NCI-H187 treated with DMSO at 0.1 percent for 48 hours (cell line): ENCODE measurements at places on chromosomes 12 and 14.
A peak's percentile ranks its signal among the peaks of the same experiment; 100 is the strongest.

DNA sequence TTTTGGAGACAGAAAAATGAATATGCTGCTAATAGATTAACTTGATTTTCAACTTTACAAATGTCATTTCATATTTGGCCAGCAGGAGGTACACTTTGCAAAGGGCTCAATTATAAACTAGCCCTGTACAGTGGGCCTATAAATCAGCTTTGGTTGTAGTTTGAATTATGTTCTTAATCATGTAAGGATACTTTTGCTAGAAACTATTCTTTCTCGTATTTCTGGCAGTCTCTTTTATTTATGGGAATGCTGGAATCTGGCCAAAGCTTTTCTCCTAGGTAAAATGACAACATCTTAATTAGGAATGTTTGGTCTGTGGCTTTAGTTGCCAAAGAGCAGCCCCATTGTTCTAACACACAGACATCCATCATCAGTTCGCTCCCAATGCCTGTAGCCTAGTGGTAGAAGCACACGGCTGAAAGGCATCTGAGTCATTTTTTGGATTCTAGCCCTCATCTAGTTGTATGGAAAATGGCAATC, 1322.3 kb upstream of the SEL1L start:
- DNase-seq, result no peak

DNA sequence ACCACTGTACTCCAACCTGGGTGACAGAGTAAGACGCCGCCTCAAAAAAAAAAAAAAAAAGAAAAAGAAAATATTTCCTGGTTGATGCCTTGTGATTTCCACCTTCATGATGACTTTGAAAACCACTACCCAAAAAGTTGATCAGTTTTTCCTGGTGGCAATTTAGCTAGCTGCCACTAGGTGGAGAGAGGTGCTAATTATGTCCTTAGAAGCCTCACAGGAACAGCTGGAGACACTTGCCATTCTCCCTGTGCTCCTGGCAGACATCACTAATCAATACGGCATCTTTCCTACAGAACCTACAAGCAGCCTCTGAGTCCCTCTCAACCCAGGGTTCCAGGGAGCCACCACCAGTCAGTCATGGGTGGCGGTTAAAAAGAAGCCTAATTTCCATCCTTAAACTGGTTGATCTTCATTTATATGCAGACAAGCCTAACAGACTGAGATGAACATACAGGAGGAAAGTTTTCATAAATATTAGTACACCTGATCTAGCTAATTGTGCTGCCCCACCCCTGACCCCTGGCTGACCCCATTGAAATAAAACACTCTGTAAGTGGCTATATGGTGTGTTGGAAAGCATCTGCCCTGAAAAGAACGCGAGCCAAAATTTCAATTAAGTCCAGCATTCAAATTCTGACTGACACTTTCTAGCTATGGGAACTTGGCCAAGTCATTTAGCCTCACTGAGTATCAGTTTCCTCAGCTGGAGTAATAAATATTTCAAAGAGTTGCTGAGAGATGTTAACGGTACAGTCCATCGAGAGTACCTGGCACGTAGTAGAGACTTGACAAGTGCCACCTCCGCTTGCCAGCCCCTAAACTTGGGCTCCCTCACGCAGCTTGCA, 6.2 kb upstream of the OAS1 start:
- DNase-seq, result no peak

GRCh38 chr12:51082561-51083125, 753 bp downstream of the CSRNP2 start:
- no peak for DNase-seq

GRCh38 chr14:86203843-86204242, 673.9 kb downstream of the FLRT2 start:
- DNase-seq, result no peak

GRCh38 chr14:96281486-96281885, 25.5 kb downstream of the BDKRB1 start:
- DNase-seq, result no peak

- DNase-seq, result no peak
These were observed 4.5 kb downstream of the USP30 start for GRCh38 chr12:109056891-109057290.

- DNase-seq, result no peak
These were observed 6.3 kb downstream of the GON7 start for GRCh38 chr14:93200553-93200952.

DNA sequence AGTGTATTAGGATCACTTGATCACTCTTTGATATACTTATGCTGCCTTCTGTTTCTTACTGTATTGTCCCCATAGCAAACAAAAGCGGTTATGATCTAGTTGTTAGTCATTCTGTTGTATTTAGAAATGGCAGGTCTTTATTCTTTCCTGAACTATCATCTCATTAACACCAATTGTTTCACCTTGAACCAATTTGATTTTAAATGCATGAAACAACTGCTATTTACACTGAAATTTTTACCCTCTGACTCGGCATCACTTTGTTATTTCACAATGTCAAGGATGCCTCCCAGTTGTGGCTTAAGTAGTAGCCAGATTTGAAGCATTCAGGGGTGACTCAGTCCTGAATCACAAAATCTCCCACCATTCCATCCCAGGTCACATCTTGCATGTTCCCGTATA, 303.5 kb downstream of the EGLN3 start:
- no peak for DNase-seq

- no peak for DNase-seq
These were observed 29.5 kb downstream of the AREL1 start for GRCh38 chr14:74683406-74683805.

- DNase-seq, result no peak
These were observed 58.7 kb downstream of the ST8SIA1 start for GRCh38 chr12:22275843-22276242.

GRCh38 chr12:108985750-108986149, 35.1 kb downstream of the SVOP start:
- no peak for DNase-seq

- DNase-seq, result no peak
These were observed 7.5 kb downstream of the VTI1B start for GRCh38 chr14:67666750-67667449.

DNA sequence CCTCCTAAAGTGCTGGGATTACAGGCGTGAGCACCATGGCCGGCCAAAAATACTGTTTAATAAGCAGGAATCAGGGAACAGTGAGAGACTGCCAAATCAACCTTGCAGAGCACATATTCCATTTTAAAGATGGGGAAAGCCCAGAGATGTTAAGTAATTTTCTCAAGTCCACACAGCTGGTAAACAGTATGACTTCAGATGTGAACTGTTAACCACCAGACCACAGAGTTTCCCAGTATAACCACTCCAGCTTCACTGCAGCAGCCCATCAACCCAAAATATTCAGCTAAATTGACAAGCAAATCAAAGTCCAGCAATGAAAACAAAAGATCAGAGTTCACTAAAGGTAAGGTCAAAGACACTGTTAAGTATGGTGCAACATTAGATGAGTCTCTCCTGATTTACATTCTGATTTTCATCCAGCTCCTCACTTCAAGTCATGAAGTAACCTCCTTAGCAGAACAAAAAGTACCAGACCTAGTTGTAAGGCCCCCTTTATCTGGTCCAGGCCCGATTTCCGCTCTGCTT, 82.1 kb downstream of the TRAFD1 start:
- no peak for DNase-seq

DNA sequence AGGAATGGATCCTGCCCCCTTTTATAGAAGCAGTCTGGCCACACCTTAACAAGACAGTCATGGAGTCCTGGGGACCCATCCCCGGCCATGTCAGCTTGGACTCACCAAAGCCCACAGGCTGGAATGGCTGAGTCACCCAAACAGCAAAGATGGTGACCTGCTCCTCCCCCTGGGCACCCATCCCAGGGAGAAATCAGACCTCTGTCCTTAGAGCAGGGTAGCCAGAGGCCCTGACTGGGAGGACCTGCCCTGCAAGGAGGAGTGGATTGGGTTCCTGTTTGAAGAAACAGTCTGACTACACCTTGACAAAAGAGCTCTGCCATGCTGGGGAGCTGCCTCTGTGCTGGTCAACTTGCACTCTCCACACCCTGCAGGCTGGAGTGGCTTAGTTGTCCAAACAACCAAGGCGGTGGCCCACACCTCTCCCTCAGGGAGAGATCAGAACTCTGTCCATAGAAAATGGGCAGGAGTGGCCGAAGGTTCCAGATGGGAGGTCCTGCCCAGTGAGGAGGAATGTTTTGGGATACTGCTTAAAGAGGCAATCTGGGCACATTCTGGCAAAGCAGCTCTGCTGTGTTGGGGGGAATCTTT, 16.6 kb downstream of the MGP start:
- no peak for DNase-seq

DNA sequence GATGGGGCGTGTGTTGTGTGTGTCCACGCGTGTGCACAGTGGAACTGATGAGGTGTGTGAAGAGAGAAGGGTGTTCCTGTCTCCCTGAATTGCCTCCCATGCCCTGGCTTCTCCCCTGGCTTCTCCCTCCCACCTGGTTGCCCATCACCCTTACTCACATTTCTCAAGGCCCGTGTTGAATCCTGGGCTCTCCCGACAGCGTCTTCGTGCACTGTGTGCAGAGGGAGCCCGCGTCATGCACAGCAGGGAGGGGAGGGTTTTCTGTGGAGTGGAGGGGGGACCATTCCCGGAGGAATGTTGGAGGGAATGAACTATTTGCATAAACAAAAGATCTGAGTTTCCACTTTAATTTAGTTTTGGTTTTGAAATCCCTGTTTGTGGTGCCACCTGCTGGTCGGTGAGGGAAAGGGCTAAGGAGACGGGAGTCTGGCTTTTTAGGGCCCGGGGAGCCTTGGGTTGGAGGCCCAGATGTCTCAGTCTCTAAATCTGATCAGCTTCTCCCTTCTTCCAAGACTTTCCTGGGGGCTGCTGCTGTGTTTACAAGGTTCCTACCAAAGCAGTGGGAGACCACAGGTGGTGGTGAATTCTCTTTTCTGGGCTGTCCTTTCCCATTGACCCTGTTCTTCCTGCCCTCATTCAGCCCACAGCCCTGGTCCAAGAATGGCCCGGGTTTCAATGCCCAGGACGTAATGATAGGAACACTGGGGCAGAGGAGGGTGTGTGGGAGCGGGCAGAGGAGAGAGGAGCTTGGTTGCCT, at the start of gene C1R:
Gene C1R, minus strand, starts transcription at position 217 of the 757 bp plus-strand sequence. Its CDS starts 57 bp downstream, at position 160.
- DNase-seq, result no peak

GRCh38 chr14:59627011-59627520, 50.5 kb upstream of the CCDC175 start:
- DNase-seq, result no peak

DNA sequence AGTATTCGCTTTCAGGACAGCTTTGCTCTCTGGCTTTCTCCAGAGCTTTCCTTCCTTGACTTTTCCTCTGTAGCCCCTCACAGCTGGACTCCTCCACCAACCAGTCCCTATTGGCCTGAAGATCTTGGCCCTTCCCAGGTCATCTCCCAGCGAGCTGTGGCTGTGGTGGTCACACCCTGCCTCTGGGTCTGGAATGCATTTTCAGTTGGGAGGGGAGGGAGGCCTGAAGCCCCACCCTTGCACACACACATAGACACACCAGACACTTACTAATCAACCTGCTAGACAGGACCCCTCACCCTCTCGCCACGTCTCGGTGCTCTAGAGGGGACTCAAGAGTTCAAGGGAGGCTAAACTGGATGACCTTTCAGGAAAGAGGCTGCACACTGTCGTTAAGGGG, 13.9 kb downstream of the JDP2 start:
- no peak for DNase-seq

- no peak for DNase-seq
These were observed 186.4 kb upstream of the PRMT8 start for GRCh38 chr12:3304436-3305165.

- DNase-seq, result no peak
These were observed 560.9 kb downstream of the MED13L start for GRCh38 chr12:115716551-115716950.

- DNase-seq, result peak; percentile 84
These were observed 4.2 kb downstream of the SCNN1A start for GRCh38 chr12:6370994-6371754.

- no peak for DNase-seq
These were observed 259.6 kb upstream of the TMTC1 start for GRCh38 chr12:30043151-30043847.

- DNase-seq, result no peak
These were observed 15.2 kb upstream of the RNASE12 start for GRCh38 chr14:20606190-20606901.

DNA sequence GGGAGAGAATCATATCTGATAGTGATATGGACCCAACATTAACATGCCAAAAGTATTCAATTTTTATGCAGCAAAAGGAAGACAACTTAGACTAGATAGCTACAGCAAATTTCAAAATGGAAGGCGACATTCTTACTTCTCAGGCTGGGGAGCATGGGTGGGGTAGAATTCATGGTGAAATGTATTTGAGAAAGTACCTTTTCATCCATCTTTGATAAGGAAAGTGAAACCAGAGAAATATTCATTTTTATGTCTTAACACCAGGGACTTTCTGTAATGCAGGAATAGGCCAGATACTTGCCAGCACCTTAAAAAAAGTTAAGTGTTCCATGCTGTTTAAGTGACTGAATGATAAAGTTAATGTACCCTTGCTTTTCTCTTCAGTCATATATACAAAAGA, 13.4 kb downstream of the BTG1 start:
- DNase-seq, result no peak

DNA sequence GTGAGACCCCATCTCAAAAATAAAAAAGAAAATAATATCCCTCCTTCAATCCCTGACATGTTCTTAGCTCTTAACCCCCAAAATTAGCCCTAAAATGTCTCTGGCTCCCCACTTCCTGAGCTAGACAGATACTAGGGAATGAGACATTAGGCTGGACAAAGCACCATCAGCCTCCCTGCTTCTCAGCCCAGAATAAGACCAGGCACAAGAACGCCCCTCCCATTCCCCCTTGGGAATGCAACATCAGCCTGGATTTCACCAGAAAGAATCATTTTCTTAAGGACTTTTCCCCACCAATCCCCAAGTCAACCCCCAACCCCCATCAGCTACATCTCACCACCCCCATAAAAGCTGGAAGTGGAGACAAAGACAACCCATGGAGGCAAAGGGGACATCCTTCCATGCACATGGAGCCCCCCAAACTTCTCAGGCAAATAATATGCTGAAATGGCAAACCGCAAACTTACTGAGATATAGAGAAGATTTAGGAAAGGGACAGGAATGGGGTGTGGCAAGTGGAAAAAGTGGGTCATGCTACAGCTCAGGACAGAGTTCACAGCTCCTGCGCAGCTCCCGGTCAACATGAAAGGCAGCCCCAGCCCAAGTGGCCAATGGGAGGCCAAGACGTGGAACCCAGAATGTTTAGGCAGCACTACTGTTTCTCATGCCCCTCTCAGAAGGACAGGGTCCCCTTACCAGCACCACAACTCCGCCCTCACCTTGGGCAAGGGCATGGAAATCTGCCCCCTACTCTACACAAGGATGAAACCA, 2.7 kb downstream of the CHD4 start:
- no peak for DNase-seq
